Epithelial cell of esophagus (primary cell): ENCODE measurements at places on chromosomes 2 and 18.

DNA sequence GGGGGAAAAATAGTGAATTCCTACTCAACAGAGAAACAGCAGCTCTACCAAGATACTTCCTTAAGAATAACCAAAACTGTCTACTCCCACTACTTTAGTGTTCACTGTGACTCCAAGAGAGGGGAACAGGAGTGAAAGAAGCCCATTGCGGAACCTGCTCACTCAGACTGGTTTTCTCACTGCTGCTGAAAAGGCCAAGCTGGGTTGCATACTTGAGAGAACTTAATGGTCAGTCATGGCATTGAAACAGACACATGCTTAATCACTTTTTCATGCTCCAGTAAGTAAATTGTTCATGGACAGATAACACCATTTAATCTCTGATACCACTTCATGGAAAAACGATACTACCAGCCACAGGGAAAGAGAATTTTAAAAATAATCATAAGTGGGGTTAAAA, 35.7 kb upstream of the SLC8A1 start:
- no peak for DNase-seq

DNA sequence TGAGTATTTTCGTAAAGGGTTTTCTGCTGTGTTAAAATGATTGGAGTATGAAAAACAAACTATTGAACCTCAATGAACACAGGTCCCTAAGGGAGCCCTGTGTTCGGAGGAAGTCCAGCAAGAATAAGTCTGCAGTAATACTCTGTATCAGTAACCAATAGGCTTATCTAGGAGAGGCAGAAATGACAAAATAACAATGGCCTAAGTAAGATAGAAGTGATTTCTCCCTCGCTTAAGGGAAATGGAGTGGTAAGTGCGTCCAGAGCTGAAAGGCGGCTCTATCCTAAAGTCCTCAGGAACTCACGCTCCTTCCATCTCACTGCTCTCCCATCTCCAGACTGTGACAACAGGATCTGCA, 29.3 kb upstream of the MFSD6 start:
- no peak for DNase-seq

GRCh38 chr18:59060551-59060950, 79.1 kb upstream of the SEC11C start:
- no peak for DNase-seq

DNA sequence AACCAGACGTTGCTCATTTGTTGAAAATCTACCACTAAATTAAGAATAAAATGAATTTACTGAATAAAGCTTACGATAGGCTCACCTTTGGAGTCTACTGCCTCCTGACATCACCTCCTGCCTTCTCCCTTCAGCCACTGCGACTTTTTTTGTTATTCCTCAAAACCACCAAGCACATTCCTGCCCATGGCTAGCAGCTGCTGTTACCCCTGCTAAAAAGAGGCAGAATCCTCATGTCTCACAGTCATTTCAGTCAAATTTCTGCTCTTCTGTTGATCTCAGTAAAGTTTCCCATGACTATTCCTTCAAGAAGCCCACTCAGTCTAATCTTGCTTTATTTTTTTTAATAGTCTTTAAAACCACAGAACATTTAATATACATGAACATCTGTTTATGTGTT, 40.8 kb upstream of the ANKRD62 start:
- DNase-seq, result no peak

DNA sequence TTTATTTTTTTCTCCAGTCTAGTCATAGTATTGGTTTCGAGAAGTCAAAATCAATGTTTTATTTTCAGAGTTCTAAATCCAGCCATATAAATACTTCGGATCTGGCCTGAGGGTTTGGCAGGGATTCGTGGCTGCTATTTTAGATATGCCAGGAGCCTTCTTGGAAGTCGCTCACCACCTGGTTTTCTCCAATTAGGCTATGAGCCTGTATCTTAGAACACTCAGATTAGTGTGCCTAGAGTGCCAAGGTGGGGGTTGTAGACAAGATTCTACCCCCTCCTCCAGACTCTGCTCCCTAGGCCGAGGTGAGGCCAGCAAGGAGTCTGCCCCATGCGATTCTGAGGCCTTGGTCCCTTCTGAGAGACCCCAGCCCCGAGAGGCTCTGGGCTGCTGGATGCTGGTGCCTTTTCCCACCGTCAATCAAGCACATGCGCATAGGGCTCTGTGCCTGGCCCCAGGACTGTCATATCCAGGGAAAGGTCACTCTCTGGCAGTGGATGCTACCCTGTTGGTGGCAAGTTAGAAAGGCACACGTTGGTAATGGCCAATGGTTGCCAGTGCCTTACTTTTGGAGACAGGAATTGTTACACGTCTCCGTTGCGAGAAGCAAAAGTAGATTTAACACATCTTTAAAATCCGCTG, 197.1 kb downstream of the AGAP1 start:
- no peak for DNase-seq

- no peak for DNase-seq
These were observed 290.5 kb downstream of the AGPS start for GRCh38 chr2:177682836-177683660.

DNA sequence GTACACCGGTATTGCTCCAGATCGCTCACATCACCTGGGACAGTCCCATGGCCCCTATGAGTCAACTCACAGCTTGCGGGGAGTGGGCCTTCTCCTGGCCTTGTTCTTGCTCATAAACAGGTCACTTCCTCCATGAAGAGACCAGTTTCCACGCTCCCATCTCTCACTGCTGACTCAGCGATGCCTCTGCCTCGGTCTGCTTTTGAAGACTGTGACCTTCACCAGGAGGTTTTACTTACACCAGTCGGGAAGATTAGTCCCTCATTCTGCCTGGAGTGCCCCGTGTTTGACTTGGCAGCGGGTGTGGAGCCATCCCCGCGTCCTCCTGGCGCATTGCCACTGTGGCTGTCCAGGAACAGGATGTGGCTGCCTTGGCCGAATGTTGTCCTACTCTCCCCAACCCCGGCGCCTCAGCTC, 159.8 kb downstream of the RHBDD1 start:
- peak; percentile 77 for DNase-seq
